ENCODE measurements at places on chromosomes 3 and 15.

DNA sequence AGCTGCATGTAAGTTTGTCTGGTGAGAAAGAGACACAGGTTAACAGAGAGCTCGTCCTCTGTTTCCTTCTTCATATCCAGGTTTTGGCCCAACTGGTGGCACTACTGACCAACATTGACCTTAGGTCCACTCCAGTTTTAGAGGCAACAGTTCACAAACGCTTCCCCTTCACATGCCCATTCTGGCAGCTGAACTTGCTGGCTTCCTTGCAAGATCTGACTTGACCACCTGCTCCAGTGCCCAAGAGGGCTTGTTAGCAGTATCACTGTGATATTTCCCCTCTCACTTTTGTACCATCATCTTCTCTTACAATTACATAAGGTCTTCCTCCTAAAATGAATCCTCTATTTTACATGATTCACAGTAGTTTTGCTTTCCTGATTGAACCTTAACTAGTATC is 71.3 kb downstream of the CNTN6 start:
- DNase-seq: no peak

DNA sequence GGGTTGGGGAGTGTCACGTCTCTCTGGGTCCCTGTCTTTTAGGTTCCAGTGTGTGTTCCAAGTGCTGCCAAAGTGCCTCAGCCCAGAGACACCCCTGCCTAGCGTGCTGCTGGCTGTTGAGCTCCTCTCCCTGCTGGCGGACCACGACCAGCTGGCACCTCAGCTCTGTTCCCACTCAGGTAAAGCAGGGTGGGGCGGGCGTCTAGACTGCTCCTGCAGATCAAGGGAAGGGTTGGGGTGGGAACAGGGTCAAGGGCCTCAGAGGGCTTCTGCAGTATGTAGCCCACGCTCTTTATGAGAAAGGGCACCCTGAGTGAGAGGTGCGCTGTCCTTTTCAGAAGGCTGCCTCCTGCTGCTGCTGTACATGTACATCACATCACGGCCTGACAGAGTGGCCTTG is 17.2 kb downstream of the ATRIP start:
- DNase-seq: no peak

DNA sequence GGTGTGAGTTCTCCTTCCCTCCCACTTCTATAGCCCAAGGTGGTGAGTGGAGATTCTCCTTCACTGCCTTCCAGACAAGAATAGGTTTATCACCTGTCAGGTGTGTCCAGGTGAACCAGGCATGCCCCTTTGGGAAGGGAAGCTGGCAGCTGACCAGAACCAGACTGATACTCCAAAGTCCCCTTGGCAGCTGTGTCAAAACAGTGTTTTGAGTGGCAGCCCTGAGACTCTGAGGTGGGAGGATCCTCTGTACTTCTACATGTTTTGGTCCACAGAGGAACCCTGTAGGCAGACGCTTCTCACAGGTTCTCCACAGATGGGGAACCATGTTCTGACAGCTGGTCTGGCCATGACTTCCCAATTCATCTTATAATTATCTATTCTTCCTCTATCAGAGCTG is 30.1 kb downstream of the ISL2 start:
- no peak for DNase-seq

GRCh38 chr3:36257158-36257852 is 123.0 kb upstream of the STAC start:
- DNase-seq: no peak

DNA sequence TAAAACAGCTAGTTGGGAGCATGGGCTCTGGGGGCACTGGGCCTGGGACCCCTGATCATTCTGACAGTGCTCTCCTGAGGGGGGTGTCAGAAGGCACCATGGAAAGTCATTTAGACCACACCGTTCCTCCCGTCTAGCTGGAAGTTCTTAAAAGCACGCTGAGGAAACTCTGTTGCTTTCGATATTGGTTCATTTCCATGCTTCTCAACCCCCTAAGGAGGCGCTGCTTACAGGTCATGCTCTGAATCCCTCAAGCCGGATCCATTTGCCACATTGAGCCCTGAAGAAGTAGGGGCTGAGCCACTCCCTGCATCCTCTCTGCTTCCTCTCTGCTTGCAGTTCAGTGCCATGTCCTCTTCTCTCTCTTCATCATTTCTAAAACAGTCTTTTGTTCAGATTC is 187.2 kb downstream of the CACNA2D3 start:
- DNase-seq: no peak

- no peak for DNase-seq
These were observed 1002.8 kb downstream of the NAALADL2 start for GRCh38 chr3:175861916-175862315.

- no peak for DNase-seq
These were observed 37.3 kb upstream of the FXR1 start for GRCh38 chr3:180875124-180875698.

DNA sequence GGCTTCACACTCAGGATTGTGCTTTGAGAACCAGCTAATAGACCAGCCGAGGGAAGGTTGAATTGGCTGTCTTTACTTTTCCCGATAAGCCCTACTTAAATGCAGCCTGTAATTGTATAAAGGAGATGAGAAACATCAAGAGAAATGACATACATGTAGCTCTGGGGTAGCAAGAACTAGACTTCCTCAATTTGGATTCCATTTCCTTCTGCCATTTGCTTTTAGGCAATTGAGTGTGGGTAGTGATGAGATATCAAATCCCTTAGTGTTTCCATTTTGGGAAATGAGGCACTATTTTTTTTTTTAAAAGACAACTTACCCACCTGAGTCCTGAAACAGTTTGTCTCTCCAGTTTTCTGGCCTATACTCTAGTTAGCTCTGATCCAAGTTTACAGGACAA is 2.2 kb downstream of the INAFM2 start:
- no peak for DNase-seq

DNA sequence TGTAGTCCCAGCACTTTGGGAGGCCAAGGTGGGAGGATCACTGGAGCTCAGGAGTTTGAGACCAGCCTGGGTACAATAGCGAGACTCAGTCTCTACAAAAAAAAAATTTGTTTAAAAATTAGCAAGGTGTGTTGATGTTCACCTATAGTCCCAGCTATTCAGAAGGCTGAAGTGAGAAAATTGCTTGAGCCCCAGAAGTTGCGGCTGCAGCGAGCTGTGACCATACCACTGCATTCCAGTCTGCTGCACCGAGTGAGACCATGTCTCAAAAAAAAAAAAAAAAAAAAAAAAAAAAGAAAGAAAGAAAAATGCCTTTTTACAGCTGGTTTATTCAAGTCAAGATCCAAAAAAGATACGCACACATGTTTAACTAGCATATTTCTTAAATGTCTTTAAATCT is 17.0 kb upstream of the MUC20 start:
- DNase-seq: no peak

GRCh38 chr3:165503825-165504224 is 307.6 kb upstream of the SLITRK3 start:
- DNase-seq: no peak

DNA sequence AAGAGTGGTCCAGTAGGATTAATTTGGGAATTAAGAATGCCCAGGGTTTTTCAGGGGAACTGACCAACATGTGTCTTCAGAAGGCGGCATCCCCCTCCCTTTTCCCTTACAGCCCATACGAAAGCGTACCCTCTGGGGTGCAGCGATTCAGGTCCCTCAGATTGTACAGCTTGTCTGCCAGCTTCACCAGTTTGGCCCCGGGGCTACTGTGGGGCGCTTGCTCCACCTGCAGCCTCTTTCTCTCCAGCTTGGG is 848 bp downstream of the HDDC3 start:
- no peak for DNase-seq

DNA sequence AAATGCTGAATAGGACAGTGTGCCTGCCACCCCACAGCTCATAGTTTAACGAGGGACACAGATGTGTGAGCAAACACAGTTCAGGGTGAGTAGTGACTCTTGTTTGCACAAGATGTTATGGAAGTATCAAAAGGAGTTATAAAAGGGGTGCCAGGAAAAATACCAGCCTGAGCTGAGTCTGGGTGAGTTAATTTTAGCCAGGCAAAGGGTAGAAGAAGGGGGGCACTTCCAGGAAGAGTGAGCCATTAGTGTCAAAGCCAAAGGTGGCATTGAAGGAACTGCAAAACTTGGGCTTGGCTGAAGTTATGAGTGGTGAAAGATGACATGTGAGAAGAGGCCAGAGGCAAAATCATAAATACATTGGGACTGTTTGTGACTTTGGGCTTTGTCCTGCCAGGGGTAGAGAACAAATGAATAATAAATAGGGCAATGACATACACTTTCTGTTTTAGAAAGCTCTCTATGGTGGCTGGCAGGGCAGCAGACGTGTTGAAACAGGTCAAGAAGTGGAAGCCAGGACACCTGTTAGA is 1.9 kb upstream of the SPPL2A start:
- no peak for DNase-seq

DNA sequence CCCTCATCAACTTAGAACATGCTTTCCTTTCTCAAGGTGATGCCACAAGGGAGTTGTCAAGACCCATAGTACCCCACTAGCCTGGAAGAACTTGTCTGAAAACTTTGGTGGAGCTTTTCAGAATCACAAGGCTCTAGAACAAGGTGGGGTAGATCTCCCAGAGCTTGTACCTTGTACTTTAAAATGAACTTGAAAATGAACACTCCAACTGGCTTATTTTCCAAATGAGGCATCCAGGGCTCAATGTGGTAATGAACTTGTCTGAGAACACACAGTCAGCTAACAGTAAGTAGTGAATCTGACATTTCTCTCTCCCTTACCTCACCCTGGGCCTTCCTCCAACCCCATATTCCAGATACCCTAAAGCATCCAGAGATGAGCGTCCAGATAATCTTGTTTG is 81.8 kb upstream of the THBS1 start:
- no peak for DNase-seq

DNA sequence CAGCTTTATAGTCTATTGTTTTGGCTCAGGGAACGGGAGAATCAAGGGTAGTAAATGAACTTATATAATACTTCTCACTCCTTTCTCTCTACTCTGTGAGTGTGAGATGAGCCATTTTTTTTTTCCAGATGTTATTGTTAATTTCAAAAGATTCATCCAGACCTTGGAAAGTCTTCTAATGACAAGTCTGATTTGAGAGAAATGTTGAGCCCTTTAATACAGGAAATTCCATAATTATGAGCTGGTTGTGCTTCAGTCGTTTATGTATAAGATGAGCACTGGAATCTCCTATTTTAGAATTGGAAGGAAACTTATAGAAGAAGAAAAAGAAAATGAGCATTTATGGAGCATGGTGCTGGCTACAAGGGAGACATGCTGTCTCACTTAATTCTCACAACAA is 92.0 kb downstream of the FBN1 start:
- no peak for DNase-seq

DNA sequence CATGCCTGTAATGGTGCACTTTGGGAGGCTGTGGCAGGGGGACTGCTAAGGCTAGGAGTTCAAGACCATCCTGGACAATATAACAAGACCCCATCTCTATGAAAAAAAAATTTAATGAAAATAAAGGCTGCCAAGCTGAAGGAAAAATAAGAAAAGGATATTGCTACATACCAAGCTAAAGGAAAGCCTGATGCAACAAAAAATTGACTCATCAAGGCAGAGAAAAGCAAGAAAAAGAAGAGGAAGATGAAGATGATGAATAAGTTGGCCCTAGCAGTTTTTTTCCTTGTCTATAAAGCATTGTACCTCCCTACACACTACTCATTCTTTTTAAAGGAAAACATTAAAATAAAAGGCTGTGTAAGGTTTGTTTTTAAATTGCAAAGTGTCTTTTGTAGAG is 441.9 kb upstream of the MDFIC2 start:
- DNase-seq: no peak

DNA sequence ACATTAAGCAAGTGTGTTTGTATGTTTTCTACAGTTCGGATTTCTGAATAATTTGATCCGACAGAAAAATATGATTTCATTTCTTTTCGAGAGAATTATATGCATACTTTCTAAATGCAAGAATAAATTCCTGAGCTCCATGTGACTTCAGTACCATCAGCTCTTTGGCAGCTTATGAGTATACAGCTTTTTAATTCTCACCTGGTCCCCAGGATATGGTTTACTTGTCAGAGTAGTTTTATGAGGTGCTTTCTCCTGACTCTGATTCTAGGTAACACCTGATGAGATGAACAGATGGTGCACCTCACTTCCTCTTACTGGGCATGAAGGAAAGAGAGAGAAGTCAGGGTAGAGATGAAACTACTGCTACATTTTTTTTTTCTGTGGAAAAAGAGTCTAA is 3.1 kb downstream of the HGD start:
- DNase-seq: no peak

Measured in SIG-M5 (cell line).